Fibroblast of skin of scalp (primary cell): ENCODE measurements at places on chromosomes 16 and 17.

- no peak for DNase-seq
Observed at GRCh38 chr16:27700304-27700995, 150.5 kb downstream of the KATNIP start.

- no peak for DNase-seq
Observed at GRCh38 chr17:19018600-19018950, 14.0 kb upstream of the FAM83G start.

- DNase-seq = no peak
Observed at GRCh38 chr16:49661465-49662187, 194.3 kb downstream of the ZNF423 start.

DNA sequence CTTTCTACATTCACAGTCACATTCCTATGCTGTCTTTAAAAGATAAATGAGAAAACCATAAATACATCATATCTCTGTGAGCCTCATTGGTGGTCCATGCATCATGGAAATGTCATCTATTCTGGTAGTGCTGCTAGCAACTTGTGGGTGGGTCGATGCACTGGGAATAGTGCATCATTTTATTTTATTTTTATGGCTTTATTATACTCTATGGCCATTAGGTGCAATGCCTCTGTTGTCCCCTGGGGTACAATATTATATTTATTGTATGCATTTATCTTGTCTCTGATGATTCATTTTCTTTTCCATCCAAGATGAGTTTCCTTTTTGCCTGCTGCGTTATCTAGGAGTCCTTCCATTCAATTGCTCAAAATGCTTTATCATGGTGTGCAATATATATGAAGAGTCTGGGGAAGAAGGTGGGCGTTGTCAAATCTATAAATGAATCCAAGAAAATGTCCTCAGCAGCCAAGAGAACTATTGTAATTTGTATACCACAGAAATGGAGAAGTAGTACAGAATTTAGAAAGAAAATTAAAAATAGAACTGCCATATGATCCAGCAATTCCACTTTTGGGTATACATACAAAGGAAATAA, 324.0 kb downstream of the KCNJ2 start:
- no peak for DNase-seq

DNA sequence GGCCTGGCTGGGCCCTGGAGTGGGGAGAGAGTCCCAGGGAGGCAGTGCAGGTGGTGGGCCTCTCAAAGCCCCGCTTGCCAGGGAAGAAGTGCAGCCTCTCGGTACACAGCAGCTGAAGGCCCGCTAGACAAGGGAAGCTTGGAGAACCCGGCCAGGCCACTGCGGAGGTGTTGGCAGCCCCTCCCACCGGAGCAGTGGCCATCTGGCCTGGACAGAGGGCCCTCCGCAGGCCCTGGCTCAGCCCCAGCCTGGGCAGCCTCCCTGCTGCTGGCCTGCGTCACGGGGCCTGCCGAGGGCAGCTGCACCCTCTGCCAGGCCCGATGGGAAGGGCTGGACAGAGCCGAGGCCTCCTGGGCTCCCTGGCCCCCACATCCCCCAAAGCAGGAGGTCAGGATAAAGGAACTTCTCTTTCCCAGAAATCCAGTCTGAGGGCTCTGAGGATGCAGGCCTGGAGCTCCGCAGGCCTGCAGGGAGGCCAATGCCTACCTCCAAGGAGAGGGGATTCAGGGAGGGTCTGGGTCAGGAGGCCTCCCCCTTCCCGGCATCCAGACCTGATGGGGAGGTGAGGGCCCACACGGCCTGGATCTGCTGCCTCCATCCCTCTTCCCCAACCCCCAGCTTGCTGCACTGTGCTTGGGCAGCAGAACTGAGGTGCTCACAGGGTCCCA, 4.3 kb downstream of the SPPL2C start:
- no peak for DNase-seq

DNA sequence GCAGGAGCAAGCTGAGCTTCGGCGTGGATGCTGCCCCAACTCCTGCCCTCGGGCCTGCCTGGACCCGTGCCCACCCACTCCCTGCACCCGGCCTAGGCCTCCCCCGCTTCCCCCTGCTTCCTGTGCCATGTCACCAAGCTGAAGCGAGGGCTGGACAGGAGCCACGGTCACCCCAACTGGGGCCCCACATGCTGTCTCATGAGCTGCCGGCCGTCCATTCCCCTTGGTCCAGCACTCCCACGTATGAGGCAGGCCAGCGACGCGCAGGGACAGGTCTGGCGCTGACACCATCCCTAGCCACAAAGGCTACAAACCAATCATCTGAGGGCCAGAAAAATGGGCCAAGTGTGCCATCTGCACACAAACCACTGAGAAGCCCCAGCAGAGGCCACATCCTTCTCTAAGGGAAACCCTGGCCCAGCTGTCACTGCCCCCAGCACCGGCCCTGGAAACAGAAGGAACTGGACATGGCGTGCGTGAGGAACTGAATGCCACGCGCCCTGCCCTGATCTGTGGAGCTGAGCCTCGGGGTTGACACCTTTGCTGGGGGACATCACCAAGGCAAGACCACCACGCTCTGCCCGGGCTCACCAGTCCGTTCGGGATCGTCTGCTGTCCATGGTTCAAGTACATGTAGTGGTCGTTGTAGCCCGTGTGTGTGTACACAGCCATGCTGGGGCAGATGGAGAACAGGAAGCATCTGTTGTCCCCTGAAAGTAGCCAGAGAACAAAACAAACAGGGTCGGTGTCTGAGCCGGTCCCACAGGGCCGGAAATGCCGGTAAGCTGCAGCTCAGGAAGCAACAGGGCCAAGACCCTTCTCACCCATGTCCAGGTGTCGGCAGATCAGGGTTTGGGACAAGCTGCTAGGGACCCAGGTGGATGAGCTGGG, 22.2 kb downstream of the MEAK7 start:
- DNase-seq = no peak

DNA sequence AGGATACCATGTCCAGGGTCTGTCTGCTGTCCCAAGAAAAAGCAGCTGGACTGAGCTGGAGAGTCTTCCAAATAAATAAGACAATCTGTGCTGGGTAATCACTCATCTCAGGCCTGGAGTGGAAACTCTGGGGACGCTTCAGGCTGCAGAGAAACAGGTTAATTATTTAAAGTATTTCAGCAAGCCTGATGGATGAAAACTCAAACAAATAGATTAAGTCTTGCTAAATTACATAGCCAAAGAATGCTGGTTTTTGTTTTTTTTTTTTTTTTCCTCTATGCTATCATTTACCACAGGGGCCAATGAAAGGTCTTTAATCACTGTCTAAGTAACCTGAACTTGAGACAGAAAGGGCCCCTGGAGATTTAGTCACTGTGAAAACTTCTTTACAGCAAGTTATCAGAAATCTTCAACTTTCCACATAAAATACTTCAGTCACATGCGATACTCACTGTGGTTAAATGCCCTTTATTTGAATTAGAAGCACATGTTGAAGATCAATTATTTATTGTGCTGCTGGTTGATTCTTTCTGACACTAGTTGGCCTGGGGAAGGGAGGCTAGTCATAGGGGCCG, 31.0 kb upstream of the KCNJ2 start:
- peak; percentile 25 for DNase-seq

- no peak for DNase-seq
Observed at GRCh38 chr16:11493531-11493929, 93.2 kb downstream of the LITAF start.
